M059J (cell line): ENCODE measurements at places on chromosomes 3 and 15. TPM values are rescaled to one million over a fixed set of nuclear protein-coding genes. Genes with fewer than 3 reads are reported as not detected.

Gene SCN11A
- not detected in 2 replicates for total RNA-seq

Gene LSAMP
- total RNA-seq, result 0.02 and 0.25 TPM in 2 replicates

DNA sequence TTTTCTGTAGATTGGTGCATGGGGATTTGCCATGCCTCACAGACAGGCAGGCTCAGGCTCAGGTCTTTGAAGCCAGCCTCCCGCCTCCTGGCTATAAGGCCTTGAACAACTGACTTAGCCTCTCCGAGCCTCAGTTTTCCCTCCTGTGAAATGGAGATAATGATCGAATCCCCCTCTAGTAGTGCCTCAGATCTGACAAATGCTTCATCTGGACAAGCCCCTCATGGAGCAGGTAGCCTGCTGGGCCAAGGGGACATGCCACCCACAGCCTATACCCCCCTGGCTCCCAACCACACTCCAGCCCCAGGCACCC is 68.1 kb upstream of the LCTL start:
- DNase-seq, result no peak

DNA sequence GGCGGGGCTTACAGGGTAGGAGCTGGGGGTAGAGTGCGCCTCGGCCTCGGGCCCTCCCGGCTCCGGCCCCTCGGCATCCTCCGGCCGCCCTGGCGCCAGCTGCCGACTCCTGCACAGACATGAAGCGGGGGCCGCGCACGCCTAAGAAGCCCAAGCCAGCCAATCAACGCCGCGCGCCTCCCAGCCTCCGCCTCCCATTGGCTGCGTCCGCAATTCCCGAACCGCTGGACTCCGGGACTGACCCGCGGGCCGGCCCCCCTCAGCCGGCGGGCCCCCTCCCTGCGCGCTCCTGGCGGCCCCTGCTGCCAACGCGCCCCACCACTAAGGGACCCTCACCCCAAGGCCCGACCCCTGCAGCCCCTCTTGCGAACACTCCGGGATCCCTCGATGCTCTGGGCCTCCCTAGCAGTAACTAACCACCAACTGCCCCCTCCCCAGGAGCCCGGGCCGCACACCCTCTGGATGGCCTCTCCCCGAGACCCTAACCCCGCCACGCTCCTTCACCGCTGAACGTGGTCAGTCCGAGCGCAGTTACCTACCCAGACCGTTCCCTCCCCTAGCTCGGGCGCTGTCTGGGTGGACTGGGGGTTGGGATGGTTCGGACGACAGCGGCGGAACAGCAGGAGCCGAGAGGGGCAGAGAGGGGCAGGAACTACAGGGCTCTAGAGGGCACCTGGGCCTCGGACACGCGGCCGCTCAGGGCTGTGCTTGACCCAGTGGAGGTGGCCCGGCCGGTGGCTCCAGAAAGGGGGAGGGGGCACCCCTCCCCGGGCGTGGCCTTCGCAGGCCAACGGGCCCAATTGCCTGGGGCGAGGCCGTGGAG is 5.0 kb downstream of the GATA2 start:
- peak; percentile 94 for DNase-seq
